ENCODE measurements at places on chromosomes 16 and 17.

- no peak for DNase-seq
Measured at GRCh38 chr17:78154903-78155811, 9.0 kb downstream of the C17orf99 start.

DNA sequence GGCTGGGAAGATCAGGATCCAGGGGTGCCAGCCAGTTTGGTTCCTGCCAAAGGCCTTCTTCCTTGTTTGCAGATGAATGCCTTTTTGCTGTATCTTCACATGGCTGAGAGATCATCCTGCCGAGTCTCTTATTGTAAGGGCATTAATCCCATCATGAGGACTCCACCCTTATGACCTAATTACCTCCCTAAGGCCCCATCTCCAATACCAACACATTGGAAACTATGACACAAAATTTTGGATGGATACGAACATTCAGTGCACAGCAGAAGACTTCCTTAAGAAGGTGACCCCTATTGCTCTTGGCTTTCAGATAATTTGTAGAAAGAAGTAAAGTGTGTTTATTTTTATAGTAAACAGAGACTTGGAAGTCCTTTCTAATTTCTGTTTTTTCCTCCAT, 1164.7 kb upstream of the CDH8 start:
- DNase-seq: no peak

DNA sequence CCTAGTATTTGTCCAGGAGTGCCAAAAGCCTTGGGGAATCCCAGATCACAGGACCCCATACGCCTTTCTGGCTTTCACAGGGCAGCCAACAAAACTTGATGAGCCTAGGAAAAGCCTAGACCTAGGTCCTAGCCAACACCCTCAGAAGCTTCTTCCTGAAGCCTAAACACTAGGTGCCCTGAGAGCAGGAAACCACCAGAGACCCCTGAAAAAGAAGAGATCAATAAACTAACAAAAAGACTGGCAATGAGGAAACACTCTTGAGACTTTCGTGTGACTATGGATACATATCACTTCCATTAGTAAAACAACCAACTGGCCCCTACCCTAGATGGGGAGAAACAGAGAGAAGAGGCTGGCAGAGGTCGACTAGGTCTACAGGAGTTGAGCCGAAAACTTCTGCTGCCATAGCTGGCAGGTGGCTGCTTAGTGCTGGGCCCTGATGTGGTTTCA, 1.2 kb downstream of the ORMDL3 start:
- no peak for DNase-seq

GRCh38 chr16:8583199-8583598, 7.1 kb downstream of the TMEM114 start:
- no peak for DNase-seq

GRCh38 chr17:82865274-82865673, 25.5 kb upstream of the ZNF750 start:
- no peak for DNase-seq

GRCh38 chr17:76106703-76107102, 3.1 kb upstream of the EXOC7 start:
- no peak for DNase-seq

- DNase-seq: peak; percentile 59
Measured at GRCh38 chr17:42287305-42287976, 857 bp upstream of the STAT5A start.

GRCh38 chr17:15409721-15410250, 57.6 kb downstream of the CDRT4 start:
- no peak for DNase-seq

- no peak for DNase-seq
Measured at GRCh38 chr16:56343661-56344517, 81.5 kb downstream of the AMFR start.

- no peak for DNase-seq
Measured at GRCh38 chr16:61214780-61215179, 821.5 kb downstream of the CDH8 start.

- no peak for DNase-seq
Measured at GRCh38 chr16:27549464-27549745, 308 bp downstream of the GTF3C1 start.

DNA sequence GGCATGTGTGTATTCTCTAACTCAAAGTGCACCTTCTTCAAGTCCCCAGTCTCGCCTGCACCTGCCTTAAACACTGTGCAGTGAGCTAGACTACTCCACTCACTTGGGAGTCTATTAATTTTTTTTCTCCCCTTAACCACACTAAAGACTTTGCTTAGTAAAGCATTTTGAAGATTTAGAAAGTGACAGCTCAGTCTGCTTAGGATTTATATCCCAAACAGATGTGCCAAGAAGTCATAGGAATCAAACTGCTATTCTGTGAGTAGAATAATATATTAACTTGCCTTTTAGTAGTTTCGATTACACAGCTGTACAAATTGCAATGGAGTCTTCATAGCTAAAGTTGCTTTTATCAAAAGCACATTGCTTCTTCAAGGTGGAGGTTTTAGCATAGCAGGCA, 47.2 kb upstream of the MED13 start:
- DNase-seq: no peak

- DNase-seq: no peak
Measured at GRCh38 chr16:57979006-57979585, 8.2 kb upstream of the CNGB1 start.

GRCh38 chr17:72624226-72624625, 468.3 kb downstream of the SLC39A11 start:
- no peak for DNase-seq
